ENCODE measurements at places on chromosomes 12 and 14. TPM values are rescaled to one million over a fixed set of nuclear protein-coding genes. Genes with fewer than 3 reads are reported as not detected.

The TOMM20L gene
- total RNA-seq: not detected

The EML5 gene
- total RNA-seq: 3.7 TPM

The PLEK2 gene
- 0.40 TPM for total RNA-seq

The ARL1 gene
- 48.5 TPM for total RNA-seq

The ISCU gene
- total RNA-seq: 257 TPM

The KRT72 gene
- total RNA-seq: not detected
